Non-pigmented ciliary epithelial cell (primary cell): ENCODE measurements at places on chromosomes 16 and 17.

DNA sequence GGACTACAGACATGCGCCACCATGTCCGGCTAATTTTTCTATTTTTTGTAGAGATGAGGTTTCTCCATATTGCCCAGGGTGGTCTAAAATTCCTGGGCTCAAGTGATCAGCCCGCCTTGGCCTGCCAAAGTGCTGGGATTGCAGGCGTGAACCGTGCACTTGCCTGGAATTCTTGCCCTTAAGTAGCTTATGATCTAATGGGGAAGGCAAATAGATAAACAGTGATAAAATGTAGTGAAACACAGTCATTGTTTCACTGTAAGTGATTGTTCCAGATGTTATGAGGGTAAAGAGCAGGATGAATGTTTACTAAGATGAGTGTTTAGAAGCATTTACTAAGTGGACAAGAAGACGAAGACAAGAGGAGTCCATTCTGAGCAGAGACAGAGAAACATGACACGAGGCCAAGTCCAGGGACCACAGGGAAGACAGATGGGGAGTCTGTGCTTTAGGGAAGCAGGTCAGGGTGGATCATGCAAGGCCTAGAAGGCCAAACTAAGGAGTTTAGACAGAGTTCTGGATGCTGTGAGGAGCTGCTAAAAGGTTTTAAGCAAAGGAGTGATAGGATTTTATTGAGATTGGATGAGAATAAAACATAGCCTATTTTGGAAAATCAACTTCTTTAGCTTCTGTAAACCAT, 36.9 kb downstream of the YPEL2 start:
- no peak for DNase-seq

DNA sequence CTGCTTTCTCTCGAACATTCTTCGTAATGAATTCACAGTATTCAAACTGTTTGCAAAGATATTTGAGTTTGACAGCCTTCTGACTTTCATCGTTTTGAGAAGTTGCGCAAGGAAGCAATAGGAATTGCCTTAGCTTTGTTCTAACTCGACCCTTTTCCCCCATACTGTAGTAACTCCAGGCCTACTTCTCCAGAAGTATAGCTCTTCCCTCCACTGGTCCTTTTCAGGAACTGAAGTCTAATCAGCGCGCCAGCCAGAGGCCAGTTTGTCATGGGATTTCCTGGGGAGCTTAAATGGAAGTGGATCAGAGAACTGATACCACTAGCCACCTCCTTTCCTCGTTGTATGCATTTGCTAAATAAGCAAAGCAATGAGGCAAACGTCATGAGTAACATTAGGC, 27.9 kb downstream of the CDR2 start:
- DNase-seq, result no peak

DNA sequence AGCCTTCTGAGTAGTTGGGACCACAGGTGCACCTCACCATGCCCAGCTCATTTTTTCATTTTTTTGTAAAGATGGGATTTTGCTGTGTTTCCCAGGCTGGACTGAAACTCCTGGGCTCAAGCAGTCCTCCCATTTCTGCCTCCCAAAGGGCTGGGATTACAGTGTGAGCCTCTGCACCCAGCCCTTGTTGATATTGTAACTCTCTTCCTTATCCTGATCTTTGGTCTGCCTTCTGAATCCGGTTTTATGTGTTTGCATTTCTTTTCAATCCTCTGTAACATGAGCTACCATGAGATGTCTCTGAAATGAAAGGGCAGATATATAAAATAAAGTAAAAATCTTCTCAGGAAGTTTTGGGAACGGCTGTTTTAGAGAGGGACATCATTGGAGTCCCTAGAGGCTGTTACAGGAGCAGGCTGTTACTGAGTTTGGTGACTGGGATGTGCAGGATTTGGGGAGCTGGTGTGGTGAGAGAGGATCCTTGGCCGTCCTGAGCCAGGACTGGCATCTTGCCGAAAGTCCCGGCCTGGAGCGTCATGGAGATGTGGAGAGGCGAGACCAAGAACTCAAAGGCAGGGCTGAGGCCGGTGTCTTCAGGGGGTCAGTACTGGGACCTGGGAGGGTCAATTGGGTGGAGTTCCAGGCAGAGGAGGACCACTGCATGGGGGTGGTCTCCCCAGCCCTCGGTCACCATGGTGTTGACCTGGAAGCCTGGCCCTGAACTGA, 39.4 kb downstream of the ATP2C2 start:
- DNase-seq, result no peak

DNA sequence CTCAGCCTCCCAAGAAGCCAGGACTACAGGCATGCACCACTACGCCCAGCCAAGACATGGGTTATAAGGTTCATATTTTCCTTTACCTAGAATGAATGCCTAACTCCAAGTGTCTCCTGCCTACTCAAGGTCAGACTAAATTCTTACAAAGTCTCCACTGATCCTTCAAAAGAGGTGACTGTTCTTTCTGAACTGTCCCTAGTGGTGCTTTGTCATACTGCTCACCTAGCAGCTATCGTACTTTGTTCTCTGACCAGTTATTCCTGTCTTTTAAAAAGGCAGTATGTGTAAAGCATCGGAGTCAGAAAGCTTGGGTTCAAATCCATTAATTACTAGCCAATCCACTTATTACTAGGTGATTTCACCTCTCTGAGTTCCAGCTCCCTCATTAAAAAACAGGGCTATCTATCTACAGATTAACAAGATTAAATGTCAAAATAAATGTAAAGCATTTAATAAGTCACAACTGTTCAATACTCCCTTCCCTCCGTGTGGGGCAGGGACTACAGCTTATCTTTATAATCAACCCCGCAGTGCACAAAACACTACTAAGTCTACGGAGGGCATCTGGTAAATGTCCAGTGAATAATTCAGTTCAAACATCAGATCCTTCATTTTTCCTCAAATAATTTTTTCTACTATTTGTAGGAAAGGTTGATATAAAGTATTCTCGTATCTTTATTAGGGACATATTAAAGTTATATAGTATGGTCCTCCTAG, 20.0 kb upstream of the ITGA2B start:
- no peak for DNase-seq

- DNase-seq, result no peak
Observed at GRCh38 chr16:10521681-10522274, 58.6 kb downstream of the EMP2 start.
